ENCODE measurements at places on chromosomes 6 and 20.
A peak's percentile ranks its signal among the peaks of the same experiment; 100 is the strongest.

- H3K4me3 ChIP-seq: peak overlapping the region; percentile 46
- no peaks in the 10 kb centered on the region for H3K27me3 ChIP-seq
- peak overlapping the region; percentile 21 for H3K27ac ChIP-seq
- H3K4me1 ChIP-seq: peaks cover 12% of the 10 kb centered on the region
Measured at GRCh38 chr20:1946762-1947534, 46.9 kb downstream of the PDYN start.

- no peak overlapping the region for H3K4me3 ChIP-seq
- no peaks in the 10 kb centered on the region for H3K4me1 ChIP-seq
- H3K27ac ChIP-seq: no peak overlapping the region
Measured at GRCh38 chr6:124298730-124299129, 495.1 kb downstream of the NKAIN2 start.

- H3K36me3 ChIP-seq: no peaks in the 10 kb centered on the region
- no peak overlapping the region for H3K27ac ChIP-seq
- no peaks in the 10 kb centered on the region for H3K27me3 ChIP-seq
- DNase-seq: no peak
- H3K4me1 ChIP-seq: no peaks in the 10 kb centered on the region
Measured at GRCh38 chr6:146787876-146788508, 189.2 kb downstream of the ADGB start.

GRCh38 chr6:43851204-43851865 is 81.3 kb downstream of the VEGFA start:
- H3K27ac ChIP-seq: no peak overlapping the region
- DNase-seq: no peak
- H3K4me3 ChIP-seq: no peak overlapping the region

DNA sequence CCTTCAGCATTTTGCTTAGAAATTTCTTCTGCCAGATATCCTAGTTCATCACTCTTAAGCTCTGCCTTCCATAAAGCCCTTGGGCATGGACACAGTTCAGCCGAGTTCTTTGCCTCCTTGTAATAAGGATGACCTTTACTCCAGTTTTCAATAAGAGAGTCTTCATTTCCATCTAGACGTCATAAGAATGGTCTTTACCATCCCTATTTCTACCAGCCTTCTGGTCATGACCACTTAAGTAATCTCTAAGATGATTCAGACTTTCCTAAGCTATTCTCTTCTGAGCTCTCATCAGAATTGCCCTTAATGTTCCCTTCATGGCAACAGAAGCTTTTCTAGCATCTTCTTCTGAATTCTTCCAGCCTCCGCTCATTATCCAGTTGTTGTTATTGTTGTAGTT is 126.1 kb downstream of the TFAP2C start:
- H3K27me3 ChIP-seq: no peaks in the 10 kb centered on the region
- H3K4me1 ChIP-seq: no peaks in the 10 kb centered on the region
- DNase-seq: no peak
- no peak overlapping the region for H3K27ac ChIP-seq

DNA sequence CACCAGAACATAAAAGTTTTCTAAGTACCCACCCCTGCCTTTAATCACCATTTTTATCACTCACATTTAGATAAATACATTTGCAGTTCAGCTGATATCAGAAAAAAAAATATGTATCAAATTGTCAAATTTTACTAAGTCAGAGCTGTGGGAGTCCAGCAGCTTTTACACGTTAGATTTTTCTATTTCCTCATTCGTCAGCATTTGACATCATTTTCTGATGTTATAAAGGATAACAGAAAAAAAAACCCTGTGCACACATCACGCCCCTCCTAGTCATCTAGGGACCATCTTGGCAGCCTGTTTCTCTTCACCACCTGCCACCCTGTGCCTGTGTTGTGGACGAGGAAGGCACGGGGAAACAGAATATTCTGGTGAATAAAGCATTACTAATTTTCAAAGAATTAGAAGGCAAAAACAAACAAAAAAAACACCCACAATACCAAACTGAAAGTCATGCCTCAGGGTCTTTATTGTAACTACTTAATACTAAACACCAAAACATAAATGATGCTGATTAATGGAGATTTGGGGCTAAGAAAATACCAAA is 12.4 kb downstream of the B4GALT5 start:
- H3K27me3 ChIP-seq: no peaks in the 10 kb centered on the region
- peak; percentile 52 for DNase-seq
- no peaks in the 10 kb centered on the region for H3K36me3 ChIP-seq
- H3K27ac ChIP-seq: peak overlapping the region; percentile 47
- no peak overlapping the region for H3K4me3 ChIP-seq

DNA sequence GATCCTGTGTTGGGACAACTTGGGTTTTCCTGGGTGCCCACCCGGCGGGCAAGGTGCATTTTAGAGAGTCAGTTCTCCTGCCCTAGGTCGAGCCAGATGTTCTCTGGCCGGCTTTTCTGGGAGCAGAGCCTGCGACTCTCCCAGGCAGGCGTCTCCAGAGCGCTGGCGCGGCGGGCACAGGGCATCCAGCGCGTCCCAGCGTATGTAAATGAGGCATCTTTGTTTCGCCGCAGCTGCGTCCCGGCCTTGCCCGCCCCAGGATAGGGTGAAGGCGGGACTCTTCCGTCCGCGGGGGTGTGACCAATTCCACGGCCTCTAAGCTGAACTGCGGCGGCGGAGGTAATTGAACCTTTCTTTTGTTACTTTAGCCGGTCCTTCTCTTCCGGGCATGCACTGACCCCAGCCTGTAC is 9.1 kb downstream of the GRIK2 start:
- H3K36me3 ChIP-seq: no peaks in the 10 kb centered on the region
- H3K27ac ChIP-seq: no peak overlapping the region
- H3K27me3 ChIP-seq: no peaks in the 10 kb centered on the region
- no peak overlapping the region for H3K4me3 ChIP-seq

GRCh38 chr20:31816221-31816620 is 2.9 kb upstream of the MYLK2 start:
- no peak overlapping the region for H3K4me3 ChIP-seq
- H3K27ac ChIP-seq: no peak overlapping the region
- peaks cover 14% of the 10 kb centered on the region for H3K4me1 ChIP-seq
- no peaks in the 10 kb centered on the region for H3K36me3 ChIP-seq
- no peak for DNase-seq
- no peaks in the 10 kb centered on the region for H3K27me3 ChIP-seq

- no peak overlapping the region for H3K27ac ChIP-seq
- no peaks in the 10 kb centered on the region for H3K27me3 ChIP-seq
- H3K4me3 ChIP-seq: no peak overlapping the region
- no peaks in the 10 kb centered on the region for H3K4me1 ChIP-seq
Measured at GRCh38 chr6:146123616-146124015, 94.8 kb downstream of the GRM1 start.

GRCh38 chr6:81556551-81556950 is 195.9 kb downstream of the TENT5A start:
- peaks cover 6% of the 10 kb centered on the region for H3K4me1 ChIP-seq
- H3K36me3 ChIP-seq: no peaks in the 10 kb centered on the region
- no peak overlapping the region for H3K27ac ChIP-seq
- DNase-seq: no peak
- H3K27me3 ChIP-seq: no peaks in the 10 kb centered on the region

DNA sequence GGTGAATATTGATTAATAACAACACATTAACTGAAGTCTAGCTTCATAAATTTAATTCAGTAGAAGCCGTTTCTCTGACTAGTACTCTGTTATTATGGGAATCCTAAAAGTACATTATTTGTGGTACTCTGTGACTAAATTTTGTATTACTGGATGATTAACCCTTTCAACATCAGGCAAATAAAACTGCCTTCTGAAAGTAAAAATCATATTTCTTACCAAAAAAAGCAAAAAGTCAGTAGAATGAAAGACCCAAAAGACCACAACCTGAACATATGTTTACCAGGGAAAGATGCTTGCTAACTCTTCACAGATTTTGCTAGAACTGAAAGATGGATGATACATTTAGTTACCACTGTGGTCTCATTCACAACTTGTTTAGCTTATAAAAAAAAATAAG is 73.2 kb downstream of the AHI1 start:
- H3K4me1 ChIP-seq: no peaks in the 10 kb centered on the region
- H3K4me3 ChIP-seq: no peak overlapping the region
- no peaks in the 10 kb centered on the region for H3K36me3 ChIP-seq
- no peak for DNase-seq
- no peak overlapping the region for H3K27ac ChIP-seq

DNA sequence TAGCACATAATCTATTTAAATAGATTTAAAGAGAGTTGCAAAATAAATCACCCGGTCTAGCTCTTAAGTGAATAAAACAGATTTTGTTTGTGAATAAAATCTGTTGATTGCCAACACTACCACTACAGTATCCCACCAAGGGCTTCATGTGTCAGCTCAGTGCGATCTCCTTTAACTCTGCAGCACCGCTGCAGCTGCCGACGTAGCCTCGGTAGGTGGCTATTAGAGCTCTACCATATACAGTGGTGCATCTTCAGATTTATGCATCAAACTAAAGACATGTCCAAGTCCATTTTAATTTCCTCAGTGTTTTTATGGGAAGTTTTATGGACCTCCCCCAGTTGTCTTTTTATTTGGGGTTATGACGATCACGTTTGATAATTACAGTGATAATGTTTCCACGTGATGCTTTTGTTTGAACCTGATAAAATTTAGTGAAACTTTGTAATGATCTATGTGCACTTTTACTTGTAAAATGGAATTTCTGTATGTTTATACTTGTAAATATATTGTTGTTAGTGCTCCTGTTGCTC is 26.7 kb downstream of the ECI2 start:
- no peak overlapping the region for H3K4me3 ChIP-seq
- H3K4me1 ChIP-seq: no peaks in the 10 kb centered on the region
- no peaks in the 10 kb centered on the region for H3K27me3 ChIP-seq
- no peaks in the 10 kb centered on the region for H3K36me3 ChIP-seq

- H3K27ac ChIP-seq: no peak overlapping the region
- H3K27me3 ChIP-seq: no peaks in the 10 kb centered on the region
- DNase-seq: no peak
- no peaks in the 10 kb centered on the region for H3K4me1 ChIP-seq
- no peak overlapping the region for H3K4me3 ChIP-seq
Measured at GRCh38 chr6:78995946-78996345, 82.1 kb downstream of the PHIP start.
